ENCODE measurements at places on chromosomes 3 and 15.

- DNase-seq = no peak
Measured at GRCh38 chr3:52874160-52874701, 23.1 kb downstream of the STIMATE start.

DNA sequence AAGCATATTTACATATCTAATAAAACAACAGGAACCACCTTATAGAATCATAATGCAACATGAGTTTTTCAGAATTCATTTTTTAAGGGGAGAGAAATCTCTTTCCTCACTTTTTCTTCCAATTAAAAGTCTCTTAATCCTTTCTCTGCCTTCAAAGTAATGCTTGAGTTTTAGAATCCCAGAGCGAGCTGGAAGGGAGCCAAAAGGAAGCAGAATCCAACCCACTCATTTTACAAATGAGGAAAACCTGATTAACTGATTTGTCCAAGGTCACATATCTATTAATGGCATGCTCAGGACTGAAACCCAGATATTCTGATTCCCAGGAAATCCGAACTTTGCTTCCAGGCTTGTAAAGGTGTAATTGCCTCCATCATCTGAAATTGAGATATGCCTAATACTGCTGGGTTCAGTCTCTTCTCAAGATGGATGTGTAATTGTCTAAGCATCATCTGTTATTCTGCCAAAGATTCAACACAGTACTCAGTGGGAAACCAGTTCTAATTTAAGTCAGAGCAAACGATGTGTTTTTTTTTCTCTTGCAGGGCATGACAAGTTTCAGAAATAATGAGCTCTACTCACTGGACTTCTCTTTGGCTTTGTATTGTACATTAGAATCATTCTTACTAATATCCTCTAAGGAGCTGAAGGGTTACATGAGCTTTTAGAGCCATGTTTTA lies 481.4 kb upstream of the CFAP20DC start:
- no peak for DNase-seq

DNA sequence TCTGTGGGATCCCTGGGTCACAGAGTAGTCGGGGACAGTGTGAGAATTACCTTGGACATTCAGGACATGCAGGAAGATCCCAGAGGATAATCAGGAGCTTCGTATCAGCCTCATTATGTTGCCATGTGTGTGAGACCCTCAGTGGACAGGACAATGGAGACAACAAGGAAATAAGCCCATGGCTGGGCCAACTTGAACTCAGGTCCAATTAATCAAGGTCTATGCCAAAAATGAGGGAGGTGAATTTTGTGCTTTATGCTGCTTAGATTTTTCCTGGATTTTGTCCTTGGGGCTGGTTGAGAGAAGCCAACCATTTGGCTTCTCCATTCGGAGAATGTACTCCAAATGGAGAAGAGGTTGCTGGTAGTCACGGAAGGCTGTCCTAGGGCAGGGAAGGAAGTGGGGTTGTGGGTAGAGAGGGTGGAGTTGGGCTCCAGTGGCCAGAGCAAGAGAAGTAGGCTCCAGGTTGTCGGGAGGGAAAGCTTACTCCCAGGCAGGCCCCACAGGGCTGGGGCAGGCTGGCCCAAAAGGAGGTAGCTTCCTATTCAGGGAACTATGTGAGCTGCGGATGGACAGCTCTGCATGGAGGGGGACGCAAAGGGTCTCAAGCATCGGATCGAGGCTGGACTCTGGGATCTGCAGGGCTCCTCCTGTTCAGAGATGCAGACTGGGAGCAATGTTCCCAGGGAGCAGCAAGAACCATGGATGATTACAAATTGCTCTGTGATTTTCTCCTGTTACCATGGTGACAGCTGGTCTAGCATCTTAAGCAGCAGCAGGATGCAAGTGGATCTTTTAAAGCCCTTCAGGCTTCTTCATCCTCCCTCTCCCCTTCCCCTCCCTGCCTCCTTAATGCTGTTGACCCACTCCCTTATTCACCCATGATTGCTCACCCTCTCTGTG lies 91.1 kb downstream of the WNT7A start:
- no peak for DNase-seq

GRCh38 chr15:101313041-101313761 lies 18.2 kb upstream of the SNRPA1 start:
- DNase-seq = no peak

- no peak for DNase-seq
Measured at GRCh38 chr3:30535525-30535924, 70.9 kb upstream of the TGFBR2 start.
